CD4-positive, CD25-positive, alpha-beta regulatory T cell (primary cell): ENCODE measurements at places on chromosomes 12 and 14. TPM values are rescaled to one million over a fixed set of nuclear protein-coding genes. Genes with fewer than 3 reads are reported as not detected.

SRRM4 gene
- not detected for polyA plus RNA-seq

LRRIQ1 gene
- polyA plus RNA-seq, result not detected

DCP1B gene
- 35.6 TPM for polyA plus RNA-seq

KRT80 gene
- polyA plus RNA-seq, result not detected

SIX4 gene
- polyA plus RNA-seq, result not detected

ESR2 gene
- 0.40 TPM for polyA plus RNA-seq

NTN4 gene
- not detected for polyA plus RNA-seq

ASPG gene
- not detected for polyA plus RNA-seq

LTBP2 gene
- 0.17 TPM for polyA plus RNA-seq

TUNAR gene
- polyA plus RNA-seq, result not detected

PPM1H gene
- not detected for polyA plus RNA-seq

ABCD2 gene
- polyA plus RNA-seq, result 8.8 TPM

RASAL1 gene
- polyA plus RNA-seq, result not detected

CCDC196 gene
- polyA plus RNA-seq, result not detected

ZDHHC22 gene
- polyA plus RNA-seq, result not detected

FERMT2 gene
- polyA plus RNA-seq, result not detected

SCN8A gene
- 0.78 TPM for polyA plus RNA-seq

LYZ gene
- 17.6 TPM for polyA plus RNA-seq

SYCP3 gene
- polyA plus RNA-seq, result not detected

KRT72 gene
- not detected for polyA plus RNA-seq

NPC2 gene
- polyA plus RNA-seq, result 114 TPM

EMP1 gene
- polyA plus RNA-seq, result not detected

GSC gene
- polyA plus RNA-seq, result not detected

TMEM63C gene
- not detected for polyA plus RNA-seq

MDGA2 gene
- not detected for polyA plus RNA-seq

COCH gene
- not detected for polyA plus RNA-seq

B4GALNT1 gene
- not detected for polyA plus RNA-seq

LRRC43 gene
- not detected for polyA plus RNA-seq

TAS2R30 gene
- polyA plus RNA-seq, result not detected

KSR2 gene
- polyA plus RNA-seq, result not detected

DNAH10 gene
- not detected for polyA plus RNA-seq

CFAP54 gene
- not detected for polyA plus RNA-seq

PPFIA2 gene
- polyA plus RNA-seq, result not detected

PLA2G1B gene
- polyA plus RNA-seq, result not detected

SDR9C7 gene
- not detected for polyA plus RNA-seq

RDH16 gene
- not detected for polyA plus RNA-seq

CD163 gene
- polyA plus RNA-seq, result not detected

NELL2 gene
- 5.0 TPM for polyA plus RNA-seq

PCED1B gene
- 56.7 TPM for polyA plus RNA-seq

KRT79 gene
- not detected for polyA plus RNA-seq

ADAMTS20 gene
- not detected for polyA plus RNA-seq

TMEM106C gene
- polyA plus RNA-seq, result 74.8 TPM

ERBB3 gene
- polyA plus RNA-seq, result 1.00 TPM

HOXC11 gene
- polyA plus RNA-seq, result not detected

SOX5 gene
- not detected for polyA plus RNA-seq

RNASE2 gene
- not detected for polyA plus RNA-seq

RNASE7 gene
- polyA plus RNA-seq, result not detected

GYS2 gene
- polyA plus RNA-seq, result not detected
